Fibroblast of the aortic adventitia (primary cell): ENCODE measurements at places on chromosomes 3 and 15.

- DNase-seq, result no peak
Observed at GRCh38 chr3:197258168-197258755, 40.1 kb downstream of the DLG1 start.

GRCh38 chr15:98226578-98226977, 266.1 kb downstream of the ARRDC4 start:
- no peak for DNase-seq

DNA sequence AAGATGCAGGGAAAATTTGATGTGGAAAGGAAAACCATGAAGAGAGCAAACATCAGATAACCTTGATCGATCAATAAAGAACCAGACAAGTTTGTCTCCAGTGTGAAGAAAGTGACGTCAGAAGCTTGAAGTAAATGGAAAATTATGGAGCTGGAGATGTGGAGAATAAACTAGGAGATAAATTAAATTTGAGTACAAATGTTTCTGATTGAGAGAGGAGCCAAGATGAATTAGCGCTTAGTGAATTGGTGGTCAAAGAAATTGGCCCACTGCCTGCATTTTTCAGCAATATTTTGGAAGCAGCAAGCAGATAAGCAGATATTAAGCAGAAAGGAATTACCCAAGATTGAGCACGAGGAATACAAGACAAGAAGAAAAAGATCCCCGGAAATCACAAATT, 567.3 kb upstream of the ZNF385D start:
- peak; percentile 29 for DNase-seq

DNA sequence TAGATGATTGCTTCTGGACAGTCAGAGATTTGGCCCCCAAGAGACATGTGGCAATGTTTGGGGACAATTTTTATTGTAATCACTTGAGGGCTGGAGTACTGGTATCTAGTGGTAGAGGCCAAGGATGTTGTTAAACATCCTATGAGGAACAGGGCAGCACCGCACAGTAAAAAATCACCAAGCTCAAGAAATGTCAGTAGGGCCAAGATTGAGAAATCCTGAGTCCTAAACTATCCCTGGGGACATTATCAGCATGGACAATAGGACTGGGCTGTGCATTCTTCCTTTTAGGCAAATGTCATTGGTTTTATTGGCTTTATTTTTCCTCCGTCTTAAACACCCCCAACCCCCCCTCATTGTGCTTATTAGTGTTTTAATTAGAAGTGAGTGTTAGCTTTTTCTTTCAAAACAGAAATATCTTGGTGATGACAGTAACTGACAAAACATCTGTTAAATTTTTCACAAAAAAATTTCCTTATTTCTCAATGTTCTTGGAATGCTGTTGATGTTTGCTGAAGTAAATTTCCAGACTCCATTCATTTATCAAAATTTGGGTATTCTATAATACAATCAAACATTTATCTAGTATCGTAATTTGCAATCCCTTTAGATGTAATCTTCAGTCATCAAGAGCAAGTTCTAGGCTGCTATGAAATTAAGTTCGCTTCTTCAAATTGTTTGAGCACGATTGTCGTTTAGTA, 944.4 kb downstream of the VGLL3 start:
- DNase-seq, result no peak

- no peak for DNase-seq
Observed at GRCh38 chr3:155070316-155070715, 9.8 kb upstream of the MME start.
